ENCODE measurements at places on chromosomes 2 and 18.
A peak's percentile ranks its signal among the peaks of the same experiment; 100 is the strongest.

GRCh38 chr18:50751947-50752346 is 67.9 kb downstream of the MRO start:
- no peak for DNase-seq

DNA sequence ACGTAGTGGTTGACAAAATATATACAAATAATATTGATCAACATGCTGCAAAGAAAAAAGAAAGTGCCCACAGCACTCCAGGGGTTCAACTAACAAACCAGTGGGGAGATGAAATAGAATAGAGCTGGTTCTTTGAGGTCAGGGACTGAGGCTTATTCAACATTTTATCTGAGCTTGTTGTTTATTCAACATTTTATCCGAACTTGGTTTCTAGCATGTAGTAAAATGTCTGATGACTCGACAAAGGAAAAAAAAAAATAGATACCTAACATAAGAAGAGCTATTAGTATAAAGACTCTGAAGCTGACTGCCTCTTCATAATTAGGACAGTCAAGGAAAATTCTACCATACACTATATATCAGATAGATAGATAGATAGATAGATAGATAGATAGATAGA is 440.9 kb downstream of the NRXN1 start:
- DNase-seq, result no peak

DNA sequence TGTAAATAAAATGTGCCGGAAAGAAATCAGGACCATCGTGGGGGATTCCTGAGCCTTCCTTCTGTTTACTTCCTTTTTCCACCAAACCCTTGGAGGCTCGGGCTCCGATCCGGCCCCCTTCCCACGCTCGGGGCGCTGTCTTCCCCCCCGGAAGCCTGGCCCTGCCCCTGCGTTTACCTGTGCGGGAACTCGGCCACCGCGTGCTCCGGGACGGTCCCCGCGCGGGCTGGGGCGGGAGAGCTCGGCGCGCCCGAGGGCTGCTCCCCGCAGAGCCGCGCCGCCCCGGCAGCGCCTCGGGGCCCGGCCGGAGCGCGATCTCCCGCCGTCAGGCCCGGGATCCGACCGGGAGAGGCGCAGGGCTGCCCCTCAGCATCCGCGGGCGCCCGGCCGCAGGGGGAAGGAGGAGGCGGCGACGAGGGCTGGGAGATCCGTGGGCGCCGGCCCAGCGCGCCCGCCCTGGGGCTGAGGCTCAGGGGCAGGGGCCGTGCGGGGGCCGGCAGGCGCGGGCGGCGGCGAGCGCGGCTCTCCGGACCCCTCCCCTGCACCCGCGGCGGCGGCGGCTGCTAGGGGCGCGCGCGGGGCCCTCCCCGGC is 435 bp downstream of the ADCY3 start:
- DNase-seq, result no peak

GRCh38 chr2:120622886-120623753 is 112.5 kb upstream of the GLI2 start:
- peak; percentile 7 for DNase-seq

GRCh38 chr2:86038291-86039081 is 67.2 kb downstream of the POLR1A start:
- no peak for DNase-seq
